ENCODE measurements at places on chromosomes 1 and 21. TPM values are rescaled to one million over a fixed set of nuclear protein-coding genes. Genes with fewer than 3 reads are reported as not detected.

The TRNAU1AP gene
- 15.0 TPM for total RNA-seq

The GBP6 gene
- 513 TPM for total RNA-seq

The TBX19 gene
- 1.5 TPM for total RNA-seq

The LCE1B gene
- not detected for total RNA-seq

The SLC6A17 gene
- total RNA-seq: 0.11 TPM

The CAMK2N1 gene
- total RNA-seq: 9.0 TPM

The ACOT11 gene
- total RNA-seq: 20.8 TPM

The FNBP1L gene
- 7.5 TPM for total RNA-seq

The FMO1 gene
- 7.2 TPM for total RNA-seq

The KRTAP12-2 gene
- total RNA-seq: not detected

The WDR64 gene
- not detected for total RNA-seq

The TMEM63A gene
- total RNA-seq: 15.9 TPM

The TCEA3 gene
- total RNA-seq: 26.5 TPM

The RUSC1 gene
- total RNA-seq: 36.6 TPM

The TOR1AIP1 gene
- total RNA-seq: 78.8 TPM

The RCAN3 gene
- total RNA-seq: 24.1 TPM

Measured in esophagus squamous epithelium (tissue), 5 donors.